Small intestine (tissue), 16 donors: ENCODE measurements at places on chromosomes 2 and 18.

- no peak for DNase-seq
These were observed 70.1 kb downstream of the LDLRAD4 start for GRCh38 chr18:13288509-13289133.

GRCh38 chr2:85420536-85421259 is 2.2 kb downstream of the SH2D6 start:
- DNase-seq, result peak; percentile 79

GRCh38 chr2:224925061-224925809 is 117.0 kb downstream of the DOCK10 start:
- no peak for DNase-seq

DNA sequence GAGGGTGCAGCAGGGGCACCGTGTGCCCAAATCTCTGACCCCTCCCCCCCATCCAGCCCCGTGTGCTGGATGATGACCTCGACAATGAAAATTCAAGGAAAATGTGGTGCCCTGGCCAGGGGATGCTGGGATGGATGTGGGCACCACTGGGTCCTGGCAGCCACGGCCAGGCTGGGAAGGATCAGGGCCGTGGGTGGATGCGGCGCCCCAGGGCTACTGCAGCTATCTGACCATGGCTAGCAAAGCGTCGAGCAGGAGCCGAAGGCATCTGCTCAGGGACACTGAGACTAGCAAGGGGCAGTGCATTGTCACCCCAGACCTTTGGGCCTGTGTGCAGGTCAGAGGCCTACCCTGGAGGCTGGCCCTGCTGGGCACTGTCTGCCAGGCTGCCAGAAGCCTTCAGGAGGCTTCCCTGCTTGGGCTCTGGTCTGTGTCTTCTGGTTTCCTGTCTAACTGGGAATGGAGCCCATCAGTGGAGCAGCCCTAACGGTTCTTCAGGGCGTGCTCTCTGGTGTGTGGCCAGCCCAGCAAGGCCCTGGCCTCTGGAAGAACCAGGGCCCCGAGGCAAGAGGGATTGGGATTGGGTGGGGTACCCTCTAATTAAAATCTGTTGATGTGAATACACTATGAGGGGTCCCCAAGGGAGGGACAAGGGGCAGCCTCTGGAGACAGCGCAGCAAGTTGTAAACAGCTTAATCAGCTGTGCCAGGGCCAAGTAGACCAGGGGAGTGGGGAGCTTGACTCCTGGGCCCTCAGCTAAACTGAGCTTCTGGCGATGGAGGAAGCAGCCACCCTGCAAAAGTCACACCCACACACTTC is 98.0 kb downstream of the STPG4 start:
- DNase-seq, result no peak

- no peak for DNase-seq
These were observed 46.5 kb downstream of the TSN start for GRCh38 chr2:121801916-121802315.

GRCh38 chr2:11305958-11306357 is 38.5 kb downstream of the ROCK2 start:
- DNase-seq, result peak; percentile 36

DNA sequence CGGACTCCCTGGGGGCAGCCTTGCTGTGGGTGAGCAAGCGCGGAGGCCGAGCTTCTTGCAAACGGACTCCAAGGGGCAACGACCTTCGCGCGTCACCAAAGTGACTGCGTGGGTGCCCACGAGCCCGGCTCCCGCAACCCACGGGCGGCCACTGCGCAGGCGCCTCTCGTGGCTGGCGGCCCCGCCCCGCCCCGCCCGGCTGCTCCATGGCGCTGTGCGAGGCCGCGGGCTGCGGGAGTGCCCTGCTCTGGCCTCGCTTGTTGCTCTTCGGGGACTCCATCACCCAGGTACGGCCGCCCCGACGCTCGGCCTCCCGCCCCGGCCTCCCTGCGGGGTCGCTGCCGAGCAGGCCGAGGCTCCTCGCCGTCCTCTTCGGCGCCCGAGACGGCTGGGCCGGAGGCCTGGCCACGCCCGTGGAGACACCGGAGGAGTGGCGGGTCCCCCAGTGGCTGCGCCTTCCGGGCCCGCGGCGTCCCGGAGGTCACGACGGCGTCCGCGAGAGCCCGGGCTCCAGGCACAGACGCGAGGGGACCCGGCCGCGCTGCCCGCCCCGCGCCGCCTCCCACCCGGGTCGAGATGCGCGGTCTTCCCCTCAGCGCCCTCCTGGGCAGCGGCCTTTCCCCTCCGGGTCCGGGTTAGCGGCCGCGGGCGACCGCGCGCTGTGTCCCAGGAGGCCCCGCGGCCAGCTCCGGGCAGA is at the start of gene IAH1:
Gene IAH1, plus strand, starts transcription at position 191 of the 697 bp plus-strand sequence. Its CDS starts 16 bp downstream, at position 207.
- DNase-seq, result peak; percentile 91

- no peak for DNase-seq
These were observed 13.9 kb upstream of the DSC1 start for GRCh38 chr18:31176531-31176930.

DNA sequence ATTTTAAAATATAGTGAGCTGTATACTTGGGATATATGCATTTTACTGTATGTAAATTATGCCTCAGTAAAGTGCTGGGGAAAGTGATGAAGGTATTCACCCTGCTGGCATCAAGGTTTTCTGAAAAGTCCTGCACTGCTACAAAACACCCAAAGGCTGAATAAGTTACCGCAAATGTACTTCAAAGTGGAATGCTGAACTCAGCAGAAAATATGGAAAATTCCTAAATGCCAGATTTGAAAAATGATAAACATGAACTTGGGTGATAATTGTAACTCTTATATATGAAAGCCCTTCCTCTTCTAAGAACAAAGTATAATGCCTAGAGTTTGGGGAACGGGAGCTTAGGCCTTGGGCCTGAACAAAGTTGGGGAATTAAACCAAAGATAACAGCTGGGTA is 133.0 kb downstream of the GALNT1 start:
- DNase-seq, result no peak

- peak; percentile 69 for DNase-seq
These were observed 459 bp upstream of the EFR3B start for GRCh38 chr2:25041307-25041927.

- DNase-seq, result no peak
These were observed 221.9 kb upstream of the COL3A1 start for GRCh38 chr2:188752311-188752710.
